ENCODE measurements at places on chromosomes 3 and 15.

DNA sequence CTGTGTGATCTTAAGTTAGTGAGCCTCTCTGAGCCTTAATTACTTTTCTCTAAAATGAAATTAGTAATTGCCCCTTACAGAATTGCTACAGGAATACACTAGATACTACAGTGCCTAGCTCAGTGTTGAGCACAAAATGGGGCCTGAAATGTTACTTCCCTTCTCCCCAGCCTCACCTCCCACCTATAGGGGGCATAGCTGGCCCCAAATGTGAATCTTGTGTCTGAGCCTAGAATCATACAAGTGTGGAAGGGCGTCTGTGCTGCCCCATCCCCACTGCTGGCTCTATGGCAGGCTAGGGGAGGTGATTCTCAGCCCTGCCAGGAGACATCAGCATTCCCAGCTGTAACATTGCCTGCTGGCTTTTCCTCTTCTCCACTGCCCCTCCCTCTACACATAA lies 42.7 kb downstream of the IFT122 start:
- DNase-seq, result no peak

GRCh38 chr3:73734211-73735089 lies 109.7 kb upstream of the PDZRN3 start:
- DNase-seq, result no peak

- DNase-seq, result no peak
Measured at GRCh38 chr15:28033443-28033842, 65.7 kb downstream of the OCA2 start.

DNA sequence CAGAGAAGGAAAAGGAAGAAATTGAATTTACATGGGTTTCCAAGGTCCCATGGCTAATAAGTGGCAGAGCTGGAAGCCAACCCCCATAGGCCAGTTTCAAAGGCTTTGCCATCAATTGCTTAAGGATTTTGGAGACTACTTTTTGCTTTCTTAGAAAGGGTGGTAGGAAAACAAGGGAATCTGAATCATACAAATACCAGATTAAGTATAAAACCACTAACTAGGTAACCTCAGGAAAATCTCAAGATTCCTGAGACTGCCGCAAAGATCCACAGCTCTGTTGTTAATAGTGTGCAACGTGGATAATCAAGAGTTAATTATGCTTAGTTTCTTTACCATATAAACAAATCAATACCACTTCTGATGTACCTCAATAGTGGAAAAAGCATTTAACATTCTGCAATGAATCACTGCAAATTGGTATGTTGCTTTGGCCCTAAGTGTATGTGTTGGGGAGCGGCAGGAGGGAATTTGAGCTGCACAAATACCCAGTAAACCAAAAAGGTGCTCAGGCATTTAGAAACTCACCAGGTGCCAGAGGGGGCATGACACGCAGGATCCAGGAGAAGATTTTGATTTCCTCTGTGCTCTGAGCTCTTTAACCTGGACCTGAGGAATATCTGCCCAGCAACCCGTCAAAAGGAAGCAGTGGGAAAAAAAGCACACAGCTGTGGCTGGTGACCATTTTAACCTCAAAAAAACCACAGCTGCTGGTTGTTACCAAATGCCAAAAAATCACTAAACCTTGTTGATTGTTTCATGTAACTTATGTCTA lies 22.0 kb downstream of the AADAC start:
- DNase-seq, result no peak

Data from memory B cell (primary cell).